Naive B cell (primary cell): ENCODE measurements at places on chromosomes 12 and 14. TPM values are rescaled to one million over a fixed set of nuclear protein-coding genes. Genes with fewer than 3 reads are reported as not detected.
A peak's percentile ranks its signal among the peaks of the same experiment; 100 is the strongest.

NPAS3 gene
- polyA plus RNA-seq: not detected

NABP2 gene
- 0.73 TPM for polyA plus RNA-seq

BEST3 gene
- polyA plus RNA-seq: not detected

CDCA4 gene
- 5.3 TPM for polyA plus RNA-seq

LHX5 gene
- not detected for polyA plus RNA-seq

MOK gene
- 0.64 TPM for polyA plus RNA-seq

HEATR5A gene
- 6.3 TPM for polyA plus RNA-seq

AQP6 gene
- polyA plus RNA-seq: not detected

NPFF gene
- not detected for polyA plus RNA-seq

POLE2 gene
- 1.3 TPM for polyA plus RNA-seq

UBE2N gene
- 153 TPM for polyA plus RNA-seq

DNA sequence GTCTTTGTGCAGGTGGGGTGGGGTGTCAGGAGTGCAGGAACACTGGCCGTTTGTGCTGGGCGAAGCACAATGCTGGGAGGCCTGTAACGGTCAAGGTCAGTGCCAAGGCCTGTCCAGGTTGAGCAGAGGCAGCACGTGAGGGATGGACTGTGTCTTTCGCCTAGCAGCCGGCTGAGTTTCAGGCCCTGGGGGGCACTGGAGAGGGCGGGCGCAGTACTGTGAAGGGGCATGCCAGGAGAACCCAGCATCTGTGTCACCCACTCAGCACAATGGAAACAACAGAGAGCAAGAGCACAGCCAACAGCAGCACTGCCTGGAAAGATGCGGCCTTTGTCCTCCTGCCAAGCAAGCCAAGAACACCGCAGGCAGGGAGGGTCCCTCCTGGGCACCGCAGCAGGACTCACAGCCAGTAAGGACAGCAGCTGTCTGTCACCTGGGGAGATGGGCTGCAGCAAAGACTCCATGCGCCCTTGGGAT is 25.2 kb downstream of the SLC25A47 start:
- DNase-seq: no peak

GRCh38 chr12:123089631-123090353 is 61.1 kb downstream of the PITPNM2 start:
- DNase-seq: no peak

DNA sequence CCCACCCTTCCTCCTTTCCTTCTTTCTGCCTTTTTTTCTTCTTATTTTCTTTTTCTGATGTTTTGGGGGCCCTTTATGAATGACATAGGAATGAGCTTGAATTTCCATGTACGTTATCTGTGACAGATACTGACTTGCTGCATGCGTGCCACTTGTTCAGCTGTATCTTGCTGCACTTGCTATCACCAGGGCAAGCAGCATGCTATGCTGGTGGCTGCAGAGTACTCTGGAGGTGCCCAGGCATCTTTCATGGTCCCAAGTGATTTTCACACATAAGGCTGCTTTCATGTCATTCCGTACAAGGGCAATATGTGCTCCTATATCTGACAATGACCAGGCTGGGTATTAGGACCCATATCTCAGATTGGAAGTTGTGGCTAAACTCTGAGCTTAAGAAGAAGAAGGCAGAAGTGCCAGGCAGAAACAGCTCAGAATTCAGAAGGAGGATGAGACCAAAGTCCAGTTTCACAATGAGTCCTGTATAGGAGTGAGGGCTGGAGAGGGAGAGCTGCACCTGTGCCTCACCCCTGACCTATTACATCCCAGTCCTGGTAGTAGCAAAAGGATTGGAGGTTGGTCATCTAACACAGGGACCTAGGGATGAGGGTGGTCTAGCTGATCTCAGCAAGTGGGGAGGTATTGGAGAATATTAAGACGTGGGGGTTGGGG is 299.0 kb upstream of the DDHD1 start:
- DNase-seq: no peak

- no peak for DNase-seq
Measured at GRCh38 chr14:101090976-101091375, 187.5 kb upstream of the RTL1 start.

GRCh38 chr12:112239881-112240280 is 114.5 kb downstream of the TRAFD1 start:
- DNase-seq: peak; percentile 34

GRCh38 chr12:132364348-132364902 is 35.0 kb upstream of the GALNT9 start:
- no peak for DNase-seq

- DNase-seq: peak; percentile 21
Measured at GRCh38 chr12:8948701-8949341, 624 bp downstream of the M6PR start.

DNA sequence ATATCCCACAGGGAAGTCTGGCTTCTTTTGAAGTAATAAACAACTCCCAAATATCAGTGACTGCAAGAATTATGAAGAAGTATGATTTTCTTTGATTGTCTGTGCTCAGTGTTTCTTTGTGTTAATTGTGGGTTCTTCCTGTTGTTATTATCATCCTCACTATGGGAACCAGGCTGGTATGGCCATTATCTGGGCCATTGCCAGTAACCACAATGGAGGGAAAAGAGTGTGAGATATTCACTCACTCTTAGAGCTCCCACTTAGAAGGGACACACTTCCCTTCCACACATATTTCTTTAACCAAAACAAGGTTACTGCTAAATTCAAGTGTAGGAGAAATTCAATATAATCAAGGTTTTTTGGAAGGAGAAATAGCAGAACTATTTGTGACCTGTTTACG is 503.7 kb downstream of the SLC6A15 start:
- no peak for DNase-seq

DNA sequence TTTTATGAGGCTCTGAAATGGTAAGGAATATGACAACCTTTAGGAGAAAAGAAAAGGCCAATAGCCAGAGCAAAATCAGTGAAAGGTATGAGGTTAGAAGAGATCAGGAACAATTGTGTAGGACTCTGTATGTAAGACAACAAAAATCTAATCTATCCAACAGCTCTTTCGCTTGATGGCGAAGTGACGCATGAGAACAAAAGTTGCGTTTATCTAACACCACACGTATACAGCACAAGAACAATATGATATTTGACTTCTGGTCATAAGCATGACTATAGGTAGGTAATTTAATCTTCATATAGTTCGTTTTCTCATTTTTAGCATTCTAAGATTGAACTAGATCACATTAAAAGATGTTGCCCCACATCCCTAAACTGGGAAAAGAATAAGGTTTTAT is 1.5 kb downstream of the CLECL1 start:
- no peak for DNase-seq

GRCh38 chr14:56903304-56903969 is 93.2 kb upstream of the OTX2 start:
- no peak for DNase-seq

- DNase-seq: no peak
Measured at GRCh38 chr12:5451251-5451650, 19.3 kb downstream of the NTF3 start.

- DNase-seq: no peak
Measured at GRCh38 chr12:132109741-132110140, 34.4 kb downstream of the DDX51 start.

- DNase-seq: no peak
Measured at GRCh38 chr12:43692064-43692463, 66.5 kb downstream of the PUS7L start.

DNA sequence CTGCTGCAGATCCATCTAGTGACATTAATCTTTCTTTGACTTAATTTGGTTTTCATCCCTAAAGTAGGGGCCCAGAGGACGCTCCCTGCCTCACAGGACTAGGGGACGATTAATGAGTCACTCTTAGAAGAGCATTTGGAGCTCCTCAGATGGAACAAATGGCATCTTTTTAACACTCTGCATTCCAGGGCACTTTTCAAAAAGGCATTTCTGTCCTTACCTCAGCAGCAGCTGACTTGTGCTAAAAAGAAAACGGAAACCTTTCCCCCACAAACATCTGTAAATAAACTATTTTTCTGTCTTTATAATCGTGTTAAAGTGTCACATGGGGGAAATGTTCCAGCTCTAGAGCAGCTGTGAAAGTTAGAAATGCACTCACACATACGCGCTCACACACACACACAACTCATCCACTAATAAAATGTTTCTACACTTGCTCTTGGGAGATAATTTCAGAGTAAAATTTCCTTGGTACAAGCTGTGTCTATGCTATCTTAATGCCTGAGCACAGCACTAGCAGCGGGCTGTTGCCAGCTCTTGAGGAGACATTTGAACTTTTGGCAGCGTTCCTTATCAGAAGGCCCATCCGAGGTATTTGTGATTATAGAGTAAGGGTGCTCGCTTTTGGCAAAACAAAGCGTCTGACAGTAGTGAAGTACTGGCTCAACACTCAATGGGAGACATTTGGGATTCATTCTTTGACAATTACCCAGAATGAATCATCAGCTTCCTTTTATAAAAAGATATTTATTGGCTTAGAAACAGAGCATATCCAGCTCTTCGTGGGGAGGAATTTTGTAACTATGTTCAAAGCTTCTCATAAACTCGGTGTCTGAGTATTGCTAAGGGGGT is 141.3 kb downstream of the PLXNC1 start:
- DNase-seq: no peak

DNA sequence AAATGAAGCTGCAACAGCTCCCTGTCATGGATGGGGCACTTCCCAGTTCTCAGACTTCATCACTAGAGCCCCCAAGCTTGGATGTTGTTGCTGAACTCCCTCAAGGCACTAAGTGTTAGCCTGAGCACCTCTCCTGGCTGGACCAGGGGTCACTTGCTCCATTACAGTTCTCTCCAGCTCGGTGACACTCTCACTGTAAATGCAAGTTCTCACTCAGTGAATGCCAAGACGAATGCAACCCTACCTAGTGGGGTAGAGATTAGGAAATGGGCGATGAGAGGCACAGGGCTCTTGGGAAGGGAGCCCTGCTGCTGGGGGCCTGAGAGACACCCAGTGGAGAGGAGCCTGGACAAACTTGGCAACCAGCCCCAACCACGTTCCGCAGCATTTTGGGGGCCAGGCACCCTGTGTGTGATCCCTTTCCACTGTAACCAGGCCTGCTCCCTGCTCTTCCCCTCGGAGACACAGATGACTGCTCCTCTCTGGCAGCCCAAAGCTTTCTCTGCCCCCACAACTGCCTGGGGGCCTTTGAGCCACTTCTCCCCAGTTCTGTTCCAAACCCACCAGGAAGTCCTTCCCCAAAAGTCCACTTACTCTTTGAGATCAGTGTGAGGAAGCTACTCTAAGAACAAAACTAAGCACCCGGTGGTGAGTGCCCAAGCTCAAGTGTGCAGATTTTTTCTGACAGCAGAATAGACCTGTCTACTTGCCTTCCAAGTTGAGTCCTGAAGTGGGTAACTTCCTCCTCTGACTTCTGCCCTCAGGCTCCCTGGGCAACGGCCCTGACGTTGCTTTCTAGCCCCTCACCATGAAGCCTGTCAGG is 8.0 kb upstream of the SELPLG start:
- DNase-seq: peak; percentile 43

GRCh38 chr12:24038211-24038997 is 88.9 kb upstream of the SOX5 start:
- DNase-seq: no peak

- no peak for DNase-seq
Measured at GRCh38 chr14:88765130-88765529, 27.6 kb downstream of the EML5 start.

DNA sequence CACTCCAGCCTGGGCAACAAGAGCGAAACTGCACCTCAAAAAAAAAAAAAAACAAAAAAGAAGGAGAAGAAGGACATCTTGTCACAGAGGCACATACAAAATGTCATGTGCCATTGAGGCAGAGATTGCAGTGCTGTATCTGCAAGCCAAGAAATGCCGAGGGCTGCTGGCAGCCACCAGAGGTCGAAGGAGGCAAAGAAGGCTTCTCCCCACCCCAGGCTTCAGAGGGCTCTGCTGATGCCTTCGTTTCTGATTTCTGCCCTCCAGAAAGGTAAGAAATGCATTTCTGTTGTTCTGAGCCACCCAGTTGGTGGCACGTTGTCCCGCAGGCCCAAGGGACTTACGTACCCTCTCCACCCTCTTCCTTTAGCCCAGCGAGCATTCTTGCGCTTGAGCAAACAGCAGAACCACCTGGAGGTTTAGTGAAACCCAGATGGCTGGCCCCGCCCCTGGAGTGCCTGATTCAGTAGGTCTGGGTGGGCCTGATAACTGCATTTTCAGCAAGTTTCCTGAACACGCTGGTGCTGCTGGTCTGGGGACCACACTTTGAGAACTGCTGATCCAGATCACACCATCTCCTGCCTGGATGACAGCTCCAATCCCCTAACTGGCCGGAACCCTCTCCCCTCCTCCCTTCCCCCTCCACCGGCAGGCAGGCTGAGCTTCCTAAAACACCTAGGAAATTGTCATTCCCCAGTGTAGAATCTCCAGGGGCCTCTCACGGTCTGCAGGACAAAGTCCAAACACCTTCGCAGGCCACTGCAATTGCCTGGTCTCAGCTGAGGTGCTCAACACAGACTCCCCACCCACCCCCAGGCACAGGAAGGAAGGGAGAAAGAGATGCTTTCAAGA is 21.1 kb upstream of the SCARB1 start:
- DNase-seq: peak; percentile 74

GRCh38 chr12:45629292-45629691 is 100.2 kb upstream of the ARID2 start:
- DNase-seq: no peak
